Stimulated activated CD4-positive, alpha-beta T cell treated with anti-CD3 and anti-CD28 coated beads, TNF-alpha, amount 100 ng/mL, for 4 hours (primary cell): ENCODE measurements at places on chromosomes 7 and 10.

DNA sequence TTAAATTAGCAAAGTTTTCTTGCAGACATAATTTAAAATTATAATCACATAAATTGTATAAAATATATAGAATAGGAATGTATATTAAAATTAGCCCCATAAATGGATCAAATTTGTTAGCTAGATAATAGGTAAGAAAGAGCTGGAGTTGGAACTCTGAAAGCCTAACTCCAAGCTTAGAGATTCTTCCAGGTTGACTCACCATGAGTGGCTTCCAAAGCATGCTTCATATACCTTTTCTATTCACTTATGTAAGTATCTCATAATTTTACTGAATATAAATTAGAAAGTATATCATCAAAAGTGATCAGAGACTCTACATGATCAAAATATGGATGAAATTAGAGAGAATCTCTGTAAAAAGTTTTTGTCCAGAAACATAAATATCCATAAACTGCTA lies 320.7 kb upstream of the MAGI2 start:
- no peak for DNase-seq

DNA sequence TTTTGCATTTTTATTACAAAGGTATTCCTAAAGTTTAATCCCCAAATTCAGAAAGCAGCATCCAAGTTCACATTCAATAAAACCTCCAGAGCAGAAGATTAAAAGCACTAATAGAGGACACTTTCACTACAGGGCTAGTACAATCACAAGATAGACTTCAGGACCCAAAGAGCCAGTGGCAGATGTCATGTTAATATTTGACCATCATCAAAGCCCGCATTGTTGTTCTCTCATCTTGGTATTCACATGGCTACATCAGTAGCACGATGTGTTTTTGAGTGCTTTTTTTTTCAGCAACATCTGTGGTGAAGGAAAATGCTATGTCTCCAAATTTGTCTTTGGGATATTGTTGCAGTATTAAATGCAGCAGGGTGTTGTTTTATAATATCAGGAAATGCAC lies 134.3 kb downstream of the ARL4A start:
- no peak for DNase-seq

- no peak for DNase-seq
These were observed 116.1 kb downstream of the GPR37 start for GRCh38 chr7:124649397-124650014.

DNA sequence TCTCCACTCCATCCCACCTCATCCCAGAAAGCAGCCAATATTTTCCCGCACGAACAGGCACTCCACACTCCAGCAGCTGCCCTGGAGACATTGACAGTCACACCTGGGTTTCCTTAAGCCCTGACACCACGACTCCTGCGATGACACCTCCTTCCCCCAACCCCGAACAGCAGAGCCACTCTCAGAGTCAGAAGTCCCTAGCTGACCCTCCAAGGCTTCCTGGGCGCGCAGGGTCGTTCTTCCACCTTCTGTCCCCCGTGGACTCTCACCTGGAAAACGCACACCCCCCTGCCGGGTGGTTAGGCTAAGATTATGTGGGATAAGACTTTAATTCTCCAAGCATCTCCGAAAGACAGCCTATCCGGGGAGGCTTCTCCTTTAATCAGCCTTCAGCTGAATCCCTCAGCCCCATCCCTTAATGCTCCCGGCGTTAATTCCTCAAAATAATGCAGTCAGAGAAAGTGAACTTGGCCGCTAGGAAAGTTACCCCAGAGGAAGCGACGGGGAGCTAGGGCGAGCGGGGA lies 1.1 kb downstream of the DENND11 start:
- DNase-seq: no peak

GRCh38 chr7:43758822-43759683 lies 573 bp downstream of the BLVRA start:
- no peak for DNase-seq
